KG1 (cell line): ENCODE measurements at places on chromosomes 12 and 14.

- DNase-seq = no peak
These were observed 41.4 kb downstream of the MYO1H start for GRCh38 chr12:109389146-109389545.

DNA sequence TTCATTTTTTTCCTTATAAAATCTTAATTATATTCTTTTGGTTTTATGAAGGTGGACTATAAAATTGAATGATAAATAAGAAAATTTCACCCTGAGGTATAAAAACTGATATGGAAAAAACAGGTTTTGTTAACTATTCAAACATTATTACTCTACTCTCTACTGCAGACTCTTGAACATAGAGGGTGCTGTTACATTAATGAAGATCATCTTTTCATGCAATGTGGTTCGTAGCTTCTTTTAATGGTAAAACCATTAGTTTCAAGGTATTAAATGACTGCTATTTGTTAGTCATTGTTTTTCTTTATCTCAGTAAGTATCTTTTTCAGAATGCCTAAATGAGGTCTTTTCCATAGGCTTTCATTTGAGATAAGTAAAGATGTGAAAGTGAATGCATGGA lies 510.4 kb downstream of the SLC16A7 start:
- no peak for DNase-seq

GRCh38 chr12:27272373-27273028 lies 28.4 kb downstream of the STK38L start:
- no peak for DNase-seq

DNA sequence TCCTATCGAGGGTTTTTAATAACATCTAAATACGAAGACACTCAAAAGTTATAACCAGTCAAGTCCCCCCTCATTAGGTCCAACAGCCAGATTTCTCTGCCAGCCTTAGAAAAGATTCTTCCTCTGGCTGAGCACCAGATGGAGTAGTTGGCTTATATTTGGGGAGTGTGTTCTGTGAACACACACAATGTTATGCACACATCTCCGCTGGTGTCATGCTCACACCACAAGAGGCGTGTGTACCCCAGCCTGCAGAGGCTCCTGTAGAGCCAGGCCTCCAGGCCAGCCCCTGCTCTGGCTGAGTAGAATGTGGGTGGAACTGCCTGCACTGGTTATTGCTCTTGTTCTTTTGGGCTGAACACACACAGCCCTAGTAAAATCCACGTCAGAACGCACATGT lies 64.0 kb downstream of the PIWIL1 start:
- no peak for DNase-seq

DNA sequence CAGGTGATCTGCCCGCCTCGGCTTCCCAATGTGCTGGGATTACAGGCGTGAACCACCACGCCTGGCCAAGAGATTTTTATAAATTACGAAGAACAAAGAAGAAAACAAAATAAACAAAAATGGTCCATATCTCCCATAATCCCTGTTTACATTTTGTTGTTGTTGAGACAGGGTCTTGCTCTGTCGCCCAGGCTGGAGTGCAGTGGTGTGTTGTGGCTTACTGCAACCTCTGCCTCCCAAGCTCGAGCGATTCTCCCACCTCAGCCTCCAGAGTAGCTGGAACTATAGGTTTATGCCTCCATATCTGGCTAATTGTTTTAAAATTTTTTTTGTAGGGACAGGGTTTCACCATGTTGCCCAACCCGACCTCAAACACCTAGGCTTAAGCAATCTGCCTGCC lies 156.1 kb downstream of the ZNF664 start:
- DNase-seq = no peak

GRCh38 chr12:122243965-122244364 lies 18.1 kb upstream of the DIABLO start:
- no peak for DNase-seq

- DNase-seq = no peak
These were observed 126.7 kb upstream of the BTG1 start for GRCh38 chr12:92272061-92272964.

DNA sequence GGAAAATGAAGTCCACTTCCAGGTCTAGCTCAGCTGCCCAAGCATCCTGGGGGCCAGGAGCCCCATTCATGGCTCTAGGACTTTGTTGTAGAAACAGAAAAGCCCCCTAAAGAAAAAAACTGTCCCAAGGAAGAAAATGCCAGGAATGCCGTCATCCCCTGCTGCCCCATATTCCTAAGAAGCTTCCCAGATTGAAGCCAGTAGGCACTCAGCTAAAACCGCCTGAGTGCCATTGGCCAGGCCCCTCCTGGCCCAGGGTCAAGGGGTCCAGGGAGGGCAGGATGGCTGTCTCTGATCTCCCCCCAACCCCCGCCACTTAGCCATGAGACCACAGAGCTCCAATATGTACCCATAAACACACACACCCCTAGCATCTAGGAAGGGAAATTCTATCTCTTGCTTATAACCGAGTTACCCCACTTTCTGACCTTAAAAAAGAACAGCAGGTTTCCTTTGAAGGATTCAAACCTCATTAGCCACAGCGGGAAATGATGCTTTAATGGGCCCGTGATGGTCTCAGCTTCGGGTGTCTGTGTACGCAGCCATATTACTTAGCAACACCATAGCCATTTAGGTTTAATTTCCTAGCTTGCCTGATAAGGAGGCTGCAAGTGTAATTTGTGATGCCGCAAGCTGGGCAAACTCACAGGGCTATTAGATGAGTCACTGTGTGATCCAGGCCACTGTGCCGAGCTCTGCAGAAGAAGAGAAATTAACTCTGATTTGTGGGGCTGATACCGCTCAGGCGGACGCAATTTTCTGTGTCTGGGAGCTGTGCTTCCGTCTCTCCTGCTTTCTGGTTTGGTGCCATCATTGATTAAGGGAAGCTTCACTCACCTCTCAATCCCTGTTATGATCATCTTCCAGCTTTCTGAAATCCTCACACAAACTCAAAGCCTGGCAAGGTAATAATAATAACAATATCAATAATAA lies 84.2 kb downstream of the GCH1 start:
- DNase-seq = no peak

- DNase-seq = no peak
These were observed 15.3 kb downstream of the LARP4 start for GRCh38 chr12:50415899-50416479.

GRCh38 chr12:70983692-70984091 lies 63.2 kb upstream of the PTPRR start:
- DNase-seq = no peak

- no peak for DNase-seq
These were observed 200.2 kb downstream of the PHLDA1 start for GRCh38 chr12:75831402-75831801.

- peak; percentile 48 for DNase-seq
These were observed 22.0 kb upstream of the DRAM1 start for GRCh38 chr12:101855364-101855884.

DNA sequence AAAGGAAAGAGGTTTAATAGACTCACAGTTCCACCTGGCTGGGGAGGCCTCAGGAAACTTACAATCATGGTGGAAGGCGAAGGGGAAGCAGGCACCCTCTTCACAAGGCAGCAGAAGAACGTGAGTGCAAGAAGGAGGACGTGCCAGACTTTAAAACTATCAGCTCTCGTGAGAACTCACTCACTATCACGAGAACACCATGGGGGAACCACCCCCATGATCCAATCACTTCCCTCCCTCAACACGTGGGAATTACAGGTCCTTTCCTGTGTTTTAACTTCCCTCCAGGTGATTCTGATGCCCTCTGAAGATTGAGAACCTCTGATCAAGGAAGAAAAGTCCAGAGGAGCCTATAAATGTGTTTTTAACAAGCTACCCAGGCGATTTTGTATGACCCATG lies 358.7 kb downstream of the MED13L start:
- no peak for DNase-seq

- no peak for DNase-seq
These were observed 30.5 kb upstream of the LGALS3 start for GRCh38 chr14:55098561-55098898.

GRCh38 chr12:109554761-109555160 lies 18.5 kb downstream of the MMAB start:
- no peak for DNase-seq

- DNase-seq = no peak
These were observed 76.6 kb downstream of the ERGIC2 start for GRCh38 chr12:29304388-29304787.

DNA sequence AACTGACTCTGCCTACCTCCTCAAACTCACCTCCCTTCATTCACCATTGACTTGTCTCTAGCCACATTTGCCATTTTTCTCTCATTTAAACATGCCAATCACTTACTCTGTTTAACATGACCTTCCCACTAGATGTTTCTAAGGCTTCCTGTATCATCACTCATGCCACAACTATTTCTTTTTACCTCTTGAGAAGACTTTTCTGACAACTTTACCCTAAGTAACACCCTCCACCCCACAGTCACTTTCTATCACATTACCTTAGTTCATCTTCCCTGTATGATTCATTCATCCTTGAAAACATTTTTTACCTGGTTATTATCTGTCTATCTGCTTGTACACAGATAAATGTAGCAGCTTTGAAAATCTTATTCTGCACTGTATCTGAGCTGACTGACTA lies 19.4 kb downstream of the PLCZ1 start:
- no peak for DNase-seq

DNA sequence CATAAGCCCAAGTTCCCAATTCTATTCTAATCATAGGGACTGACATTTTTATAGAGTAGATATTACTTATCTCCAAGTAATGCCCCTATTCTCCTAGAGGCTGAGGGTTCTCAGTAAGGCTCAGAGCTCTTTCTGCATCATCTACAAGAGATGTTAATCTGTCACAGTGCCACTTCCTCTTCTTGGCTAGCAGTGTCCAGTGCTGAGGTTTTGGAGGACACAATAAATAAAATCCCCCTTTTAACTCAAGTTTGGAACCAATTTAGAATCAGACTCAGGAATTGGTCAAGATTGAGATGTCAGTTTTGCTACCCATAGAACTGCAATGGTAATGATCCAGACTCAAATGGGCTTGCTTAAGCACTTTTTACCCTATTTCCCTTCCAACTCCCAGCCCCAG lies 154.1 kb upstream of the ARID2 start:
- DNase-seq = peak; percentile 64

DNA sequence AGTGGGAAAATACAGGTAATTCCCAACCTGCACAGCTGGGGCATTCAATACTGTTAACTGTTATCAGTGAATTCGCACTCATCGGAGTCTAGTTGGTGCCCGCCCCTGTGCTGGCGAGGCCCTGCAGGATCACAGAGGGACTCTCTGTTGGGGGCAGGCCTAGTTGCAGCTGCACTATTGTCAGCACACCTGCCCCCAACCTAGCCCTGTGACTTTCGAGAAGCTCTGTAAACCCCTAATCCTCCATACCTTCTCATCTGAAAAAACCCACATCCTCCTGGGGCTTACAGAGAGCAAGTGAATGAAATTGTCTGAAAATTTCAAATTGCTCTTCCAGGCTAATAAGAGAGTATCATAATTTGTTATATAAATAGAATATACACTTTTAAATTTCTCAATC lies 132.2 kb upstream of the NUDT4 start:
- DNase-seq = no peak

- no peak for DNase-seq
These were observed 96.6 kb downstream of the SPTSSA start for GRCh38 chr14:34365309-34365915.

GRCh38 chr14:33647385-33647786 lies 303.5 kb downstream of the EGLN3 start:
- DNase-seq = no peak

DNA sequence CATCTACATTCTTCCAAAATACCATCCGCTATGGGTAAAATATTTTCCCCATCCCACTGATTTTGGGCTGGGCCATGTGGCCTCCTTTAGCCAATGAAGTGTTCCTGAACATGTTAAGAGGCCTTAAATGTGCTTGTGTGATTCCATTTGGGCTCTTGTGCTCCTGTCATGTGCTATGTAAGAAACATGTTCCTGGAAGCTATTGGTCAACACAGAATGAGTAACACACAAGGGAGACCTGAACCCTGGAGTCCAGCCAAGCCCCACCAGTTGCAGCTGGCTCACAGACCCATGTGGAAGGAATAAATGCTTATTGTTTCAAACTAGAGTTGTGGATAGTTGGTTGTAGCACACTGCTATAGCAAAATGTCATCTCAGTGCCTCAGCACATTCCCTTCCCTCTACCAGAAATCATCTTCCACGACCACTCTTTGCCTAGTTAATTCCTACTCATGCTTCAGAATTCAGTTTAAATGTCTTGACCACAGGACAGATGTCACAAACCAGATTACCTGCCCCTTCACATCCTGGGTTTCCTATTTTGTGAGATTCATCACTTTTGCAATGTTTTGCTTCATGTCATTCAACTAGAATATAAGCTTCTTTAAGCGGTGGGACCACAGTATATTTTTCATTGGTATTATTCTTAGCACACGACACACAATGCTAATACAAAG lies 217.3 kb upstream of the EEA1 start:
- no peak for DNase-seq

GRCh38 chr12:57055824-57056223 lies 5.9 kb upstream of the MYO1A start:
- no peak for DNase-seq

GRCh38 chr14:27008187-27008586 lies 410.4 kb upstream of the NOVA1 start:
- DNase-seq = no peak

DNA sequence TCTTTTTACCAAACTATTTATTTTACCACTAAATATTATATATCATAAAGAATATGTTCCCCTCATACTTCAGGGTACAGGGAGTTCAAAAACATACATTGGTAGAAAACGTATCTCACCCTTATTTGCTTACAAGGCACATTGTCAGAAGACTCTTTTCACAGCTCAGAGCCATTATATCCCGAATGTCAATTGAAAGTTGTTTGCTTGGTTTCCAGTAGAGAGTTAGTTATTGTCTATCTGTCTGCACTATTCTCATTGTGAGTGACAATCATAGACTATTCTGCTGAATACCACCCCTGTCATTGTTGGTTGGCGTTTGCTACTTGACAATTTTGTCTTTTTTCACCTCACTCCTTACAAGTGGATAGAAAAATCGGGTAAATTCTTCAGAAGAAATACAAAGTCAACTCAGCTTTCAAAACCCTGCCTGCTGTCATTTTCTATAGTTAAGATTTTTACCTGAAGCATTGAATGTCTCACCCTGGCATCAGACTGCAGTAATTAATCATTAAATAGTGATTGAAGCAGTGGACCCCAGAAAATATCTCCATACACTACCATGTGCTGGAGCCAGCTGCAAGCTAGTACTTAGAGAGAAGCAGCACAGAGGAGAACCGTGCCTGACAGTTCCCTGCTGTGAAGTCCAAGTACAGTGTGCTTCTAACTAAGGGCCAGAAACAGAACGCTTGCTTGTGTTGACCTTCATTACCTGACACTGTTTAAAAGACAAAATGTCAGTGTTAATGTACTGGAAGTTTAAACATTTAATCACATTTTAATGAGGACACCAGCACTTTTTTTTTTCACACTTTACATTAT lies 510.6 kb downstream of the RERGL start:
- no peak for DNase-seq

- DNase-seq = no peak
These were observed 2.3 kb downstream of the SETD1B start for GRCh38 chr12:121806009-121806545.

GRCh38 chr12:53076461-53076860 lies 2.7 kb downstream of the SPRYD3 start:
- no peak for DNase-seq

- no peak for DNase-seq
These were observed 2.3 kb downstream of the LRRC74A start for GRCh38 chr14:76828339-76829012.

- DNase-seq = peak; percentile 8
These were observed 8.0 kb downstream of the YY1 start for GRCh38 chr14:100246809-100247428.
